T-helper 22 cell (primary cell): ENCODE measurements at places on chromosomes 7 and 10.

- no peak for DNase-seq
Measured at GRCh38 chr10:103847909-103848468, 7.4 kb downstream of the SH3PXD2A start.

GRCh38 chr10:48205918-48206317 lies 68.6 kb downstream of the FRMPD2 start:
- no peak for DNase-seq

DNA sequence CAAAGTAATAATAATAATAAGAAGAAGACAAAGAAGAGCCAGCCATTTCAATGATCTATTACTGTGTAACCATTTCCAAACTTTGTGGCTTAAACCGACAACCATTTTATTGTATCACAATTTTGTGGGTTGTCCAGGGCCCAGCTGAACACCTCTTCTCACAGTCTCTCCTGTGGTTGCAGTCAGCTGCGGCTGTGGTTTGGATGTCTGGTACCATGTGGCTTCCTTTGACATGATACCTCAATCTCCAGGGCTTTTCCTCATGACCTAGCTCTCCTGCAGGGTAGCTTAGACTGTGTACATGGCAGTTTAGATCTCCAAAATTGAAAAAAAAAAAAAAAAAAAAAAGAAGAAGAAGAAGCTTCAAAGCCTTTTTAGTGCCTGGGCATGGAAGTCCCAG lies 72.6 kb upstream of the NFKB2 start:
- DNase-seq: peak; percentile 5

DNA sequence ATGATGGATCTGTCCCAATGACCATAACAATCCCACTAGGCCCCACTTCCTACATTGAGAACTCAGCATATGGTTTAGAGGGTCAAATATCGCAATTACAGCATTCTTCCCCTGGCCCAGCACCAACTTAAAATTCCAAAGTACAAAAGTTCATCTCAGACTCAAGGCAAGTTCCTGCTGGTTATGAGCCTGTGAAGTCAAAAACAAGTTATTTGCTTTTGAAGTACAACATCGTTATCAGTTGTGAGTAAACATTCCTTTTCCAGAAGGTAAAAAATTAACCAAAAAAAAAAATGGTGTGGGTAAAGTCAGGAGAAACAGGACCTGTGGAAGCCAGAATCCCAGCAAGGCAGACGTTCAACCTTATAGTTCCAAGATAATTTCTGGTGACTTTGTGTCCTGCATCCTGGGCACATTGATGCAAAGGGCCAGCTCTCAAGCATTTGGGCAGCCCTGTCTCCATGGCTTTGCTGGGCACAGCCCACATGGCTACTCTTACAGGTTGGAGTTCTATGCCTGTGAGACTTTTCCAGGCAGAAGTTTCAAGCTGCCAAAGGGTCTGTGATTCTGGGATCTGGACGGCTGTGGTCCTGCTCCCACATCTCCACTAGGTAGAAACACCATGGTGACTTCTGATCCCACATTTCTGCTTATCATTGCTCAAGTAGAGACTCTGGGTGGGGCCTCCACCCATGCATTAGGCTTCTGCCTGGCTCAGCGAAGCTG lies 37.5 kb downstream of the AKR1C8 start:
- no peak for DNase-seq

GRCh38 chr10:113345826-113346624 lies 206.8 kb upstream of the HABP2 start:
- DNase-seq: no peak

- DNase-seq: no peak
Measured at GRCh38 chr10:62815381-62816075, 638 bp downstream of the EGR2 start.

- DNase-seq: no peak
Measured at GRCh38 chr10:118315629-118316028, 26.5 kb downstream of the FAM204A start.

DNA sequence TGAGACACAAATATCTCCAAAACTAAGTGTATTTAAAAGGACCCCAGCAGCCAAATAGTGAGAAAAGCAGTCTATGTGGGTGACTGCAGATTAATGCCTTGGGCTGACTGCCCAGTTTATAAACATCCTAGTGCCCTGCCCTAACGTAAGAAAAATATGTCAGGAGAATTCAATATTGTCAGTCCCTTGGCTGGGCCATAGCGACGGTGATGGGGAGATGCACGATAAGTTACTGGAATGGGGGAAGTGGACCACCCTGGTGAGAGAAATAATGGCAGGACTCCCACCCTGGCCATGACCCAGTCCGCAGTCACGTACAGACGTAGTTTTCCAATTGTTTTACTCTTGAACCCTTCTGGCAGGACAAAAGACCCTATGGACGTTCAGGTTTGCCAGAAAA lies 48.0 kb downstream of the JCAD start:
- no peak for DNase-seq

DNA sequence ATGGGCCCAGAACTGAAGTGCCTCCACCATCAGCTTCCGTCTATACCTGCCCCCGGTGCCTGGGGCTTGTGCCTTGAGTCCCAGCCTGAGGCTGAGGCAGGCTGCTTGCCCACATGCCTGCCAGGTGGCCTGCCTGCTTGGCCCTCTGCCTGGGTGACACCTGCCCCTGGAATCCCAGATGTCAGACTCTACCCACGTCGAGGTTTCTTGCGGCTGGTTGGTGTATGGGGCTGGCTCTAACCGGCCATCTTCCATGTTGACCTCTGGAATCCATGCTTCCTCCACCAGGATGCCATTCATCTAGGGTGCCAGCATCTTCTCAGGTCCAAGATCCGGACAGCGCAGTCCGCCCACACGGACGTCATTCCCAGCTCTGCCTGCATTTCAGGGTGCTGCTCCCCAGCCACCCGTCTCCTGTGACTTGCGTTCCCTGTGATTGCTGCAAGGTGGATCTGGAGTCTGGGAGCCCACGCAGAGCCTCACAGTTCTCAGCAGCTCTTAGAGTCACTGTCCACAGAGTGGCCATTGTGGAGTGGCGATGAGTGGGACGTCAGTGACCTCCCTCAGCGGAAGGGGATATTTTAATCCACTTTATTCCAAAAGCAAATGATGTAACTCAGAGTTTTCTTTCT lies 298.1 kb downstream of the TCERG1L start:
- DNase-seq: no peak

DNA sequence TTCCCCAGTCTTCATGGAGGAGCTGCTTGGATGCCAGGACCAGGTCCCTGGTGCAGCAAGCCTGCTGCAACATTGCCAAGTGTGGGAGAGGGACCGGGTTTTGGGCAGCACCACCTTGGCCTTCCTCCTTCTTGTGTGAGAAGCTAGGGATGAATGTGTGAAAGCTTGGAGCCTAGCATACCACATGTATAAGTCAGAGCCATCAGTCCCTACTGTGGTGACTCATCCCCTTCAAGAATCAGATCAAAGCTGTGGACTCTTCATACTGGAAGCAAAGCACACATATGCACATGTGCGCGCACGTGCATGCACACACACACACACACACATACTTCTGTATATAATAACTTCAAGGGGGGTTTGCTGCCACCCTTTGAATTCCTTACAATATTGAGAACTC lies 527.8 kb downstream of the LRMDA start:
- DNase-seq: no peak

- no peak for DNase-seq
Measured at GRCh38 chr10:99676426-99676825, 17.1 kb downstream of the ENTPD7 start.

- no peak for DNase-seq
Measured at GRCh38 chr10:86727470-86727869, 28.9 kb upstream of the BMPR1A start.

DNA sequence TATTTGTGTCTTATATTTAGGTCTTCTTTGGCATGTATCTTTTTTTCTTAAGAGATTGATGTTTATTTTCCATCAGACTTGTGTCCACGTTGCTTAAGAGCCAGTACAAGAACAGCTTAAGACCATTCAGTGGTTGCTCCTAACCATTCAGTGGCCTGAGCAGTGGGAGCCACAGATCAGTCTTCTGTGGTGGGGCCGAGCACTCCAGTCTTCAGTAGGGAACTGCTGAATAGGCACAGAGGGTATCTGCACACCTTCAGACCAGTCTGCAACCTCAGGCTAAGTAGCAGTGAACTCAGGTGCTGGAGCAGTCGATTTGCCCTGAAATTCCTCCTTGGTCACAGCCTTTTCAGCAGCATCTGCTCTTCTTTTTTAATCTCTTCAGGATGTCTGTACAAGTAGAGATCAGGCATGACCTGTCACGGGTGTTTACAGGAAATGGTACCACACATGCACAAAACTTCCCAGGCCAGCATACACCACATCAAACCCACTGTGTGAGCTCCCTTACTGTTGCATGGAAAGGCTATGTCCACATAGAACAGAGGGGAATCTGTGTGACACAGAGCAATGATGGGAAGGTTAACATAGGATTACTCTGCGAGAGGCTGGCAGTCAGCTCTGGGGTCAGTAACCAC lies 51.5 kb downstream of the FAM107B start:
- no peak for DNase-seq

GRCh38 chr7:158495786-158496185 lies 91.8 kb downstream of the PTPRN2 start:
- DNase-seq: no peak

GRCh38 chr10:100769481-100769880 lies 24.1 kb downstream of the PAX2 start:
- no peak for DNase-seq

- DNase-seq: no peak
Measured at GRCh38 chr10:84156768-84157167, 16.8 kb upstream of the GPR15LG start.

GRCh38 chr10:42874713-42875387 lies 92.3 kb downstream of the BMS1 start:
- DNase-seq: no peak

DNA sequence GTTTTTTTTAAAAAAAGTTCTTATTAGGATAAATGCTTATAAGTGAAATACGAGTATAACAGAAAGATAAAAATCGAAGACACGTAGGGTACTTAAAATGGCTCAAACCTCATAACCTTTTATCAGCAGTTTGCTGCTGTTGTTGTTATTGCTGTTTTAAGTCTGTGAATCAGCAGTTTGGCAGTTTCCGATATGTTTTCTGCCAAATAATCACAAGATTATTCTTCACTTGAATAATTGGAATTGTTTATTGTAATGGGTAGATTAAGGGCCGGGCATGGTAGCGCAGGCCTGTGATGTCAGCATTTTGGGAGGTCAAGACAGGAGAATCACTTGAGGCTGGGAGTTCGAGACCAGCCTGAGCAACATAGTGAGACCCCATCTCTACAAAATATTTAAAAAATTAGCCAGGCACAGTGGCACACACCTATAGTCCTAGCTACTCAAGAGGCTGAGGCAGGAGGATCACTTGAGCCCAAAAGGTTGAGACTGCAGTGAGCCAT lies 177.6 kb downstream of the VTI1A start:
- no peak for DNase-seq

DNA sequence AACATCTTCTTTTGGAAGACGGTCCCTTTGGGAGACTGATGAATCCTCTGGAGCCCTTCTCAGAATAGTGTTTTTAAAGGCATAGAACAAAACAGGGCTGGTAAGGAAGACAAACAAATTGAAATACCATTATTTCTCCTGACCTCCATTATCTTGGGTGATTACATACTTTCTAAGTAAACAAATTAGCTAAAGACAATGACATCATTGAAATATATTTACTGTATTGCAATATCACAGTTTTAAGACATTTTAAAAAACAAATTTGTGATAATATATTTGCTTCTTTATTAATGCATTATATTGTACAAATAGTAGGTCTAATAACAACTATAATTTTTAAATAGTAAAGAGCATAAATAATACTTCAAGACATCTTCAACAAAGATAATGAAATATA lies 152.2 kb upstream of the CDK1 start:
- DNase-seq: no peak

DNA sequence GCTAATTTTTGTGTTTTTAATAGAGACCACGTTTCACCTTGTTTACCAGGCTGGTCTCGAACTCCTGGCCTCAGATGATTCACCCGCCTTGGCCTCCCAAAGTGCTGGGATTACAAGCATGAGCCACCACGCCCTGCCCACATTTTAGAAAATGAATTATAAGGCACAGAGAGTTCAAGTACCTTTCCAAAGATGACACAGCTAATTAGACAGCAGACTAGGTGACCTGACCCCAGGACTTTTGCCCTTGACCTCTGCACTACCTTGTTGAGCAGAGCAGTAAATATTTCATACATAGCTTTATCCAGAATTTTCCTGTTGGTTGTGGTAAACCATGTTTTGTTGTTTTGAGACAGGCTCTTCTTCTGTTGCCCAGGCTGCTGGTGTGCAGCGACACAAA lies 131.3 kb upstream of the KCTD7 start:
- DNase-seq: no peak

GRCh38 chr10:90822508-90822907 lies 35.3 kb downstream of the HTR7 start:
- DNase-seq: no peak

DNA sequence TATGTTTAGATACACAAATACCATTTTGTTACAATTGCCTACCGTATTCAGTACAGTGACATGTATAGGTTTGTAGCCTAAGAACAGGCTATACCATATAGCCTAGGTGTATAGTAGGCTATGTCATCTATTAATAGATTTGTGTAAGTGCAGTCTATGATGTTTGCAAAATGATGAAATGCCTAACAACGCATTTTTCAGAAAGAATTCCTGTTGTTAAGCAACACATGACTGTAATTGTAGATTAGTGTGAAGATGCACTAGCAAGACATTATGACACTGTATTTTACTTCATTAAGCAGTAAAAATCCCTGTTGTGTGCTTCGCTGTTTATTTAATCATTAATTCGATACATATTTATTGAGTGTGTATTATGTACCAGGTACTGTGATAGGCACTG lies 446.0 kb downstream of the SUGCT start:
- no peak for DNase-seq

DNA sequence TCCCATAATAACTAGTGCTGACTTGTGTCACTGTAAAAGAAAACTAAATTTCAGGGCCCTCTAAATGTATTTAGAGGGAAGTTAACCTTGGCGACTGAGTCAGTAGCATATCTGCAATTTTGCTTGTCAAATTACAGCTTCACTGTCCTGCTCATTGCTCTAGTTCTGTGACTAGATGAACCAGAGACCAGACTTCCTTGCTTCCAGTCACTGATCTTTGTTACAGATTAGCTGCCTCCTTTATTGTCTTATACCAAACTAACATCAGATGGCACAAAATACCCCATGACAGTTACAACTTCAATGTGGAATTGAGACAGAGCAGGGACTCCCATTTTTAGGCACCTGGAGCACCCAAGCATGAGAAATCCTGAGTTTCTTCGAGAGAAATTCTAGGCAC lies 79.9 kb upstream of the POM121L12 start:
- no peak for DNase-seq
